MM.1S (cell line): ENCODE measurements at places on chromosomes 16 and 17.
A peak's percentile ranks its signal among the peaks of the same experiment; 100 is the strongest.

DNA sequence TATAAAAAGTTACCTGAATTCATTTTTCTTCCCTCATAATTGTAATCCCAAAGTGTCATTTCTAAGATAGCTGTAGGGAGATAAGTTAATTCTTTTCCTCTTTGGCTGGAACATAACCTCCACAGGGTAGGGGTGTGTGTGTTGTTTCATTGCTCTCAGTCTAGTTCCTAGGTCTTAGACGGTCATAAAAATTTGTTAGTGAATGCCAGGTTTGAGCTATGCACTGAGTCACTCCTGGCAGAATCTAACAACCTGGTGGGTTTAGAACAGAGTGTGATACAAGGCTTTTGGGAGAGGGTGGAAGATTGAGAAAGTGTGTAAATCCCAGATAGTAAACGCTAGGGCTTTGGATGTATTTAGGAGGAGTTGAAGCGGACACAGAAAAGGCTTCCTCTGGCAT lies 894 bp upstream of the PHKG2 start:
- peak; percentile 7 for DNase-seq

DNA sequence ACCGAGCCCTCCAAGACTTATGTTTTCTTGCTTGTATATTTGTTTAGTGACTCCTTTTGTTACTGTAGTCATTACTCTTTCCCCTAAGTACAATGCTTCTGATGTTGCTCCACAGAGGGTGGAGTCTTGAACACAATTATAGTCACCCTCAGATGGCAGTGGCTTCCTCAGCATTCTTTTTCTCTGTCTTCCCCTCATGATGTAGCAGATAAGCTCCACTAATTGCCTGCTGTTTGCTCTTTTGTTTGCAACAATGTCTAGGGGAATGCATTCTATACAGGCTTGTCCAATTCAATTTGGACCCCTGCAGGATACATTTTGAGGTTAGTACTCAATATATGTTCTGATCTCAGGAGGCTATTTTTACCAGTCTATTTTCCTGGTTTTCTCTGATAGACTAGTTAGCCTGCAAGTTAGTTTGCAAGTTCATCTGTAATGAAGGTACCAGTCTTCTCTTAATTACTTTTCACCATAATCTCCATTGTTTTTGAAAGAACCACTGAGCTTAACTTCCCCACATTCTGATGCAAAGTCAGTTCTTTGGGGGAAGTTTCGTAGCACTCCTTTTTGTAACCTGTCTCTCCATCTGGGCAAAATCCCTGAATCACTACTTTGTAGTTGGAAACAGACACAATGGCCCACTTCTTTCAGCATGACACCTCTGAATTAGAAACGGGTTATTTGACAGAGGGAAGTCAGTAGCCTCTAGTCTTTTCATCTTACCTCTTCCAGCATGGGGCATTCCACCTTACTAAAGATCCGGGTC lies 1509.2 kb downstream of the CDH11 start:
- DNase-seq = no peak

- no peak for DNase-seq
These were observed 2.1 kb downstream of the FOXF1 start for GRCh38 chr16:86512301-86512859.

DNA sequence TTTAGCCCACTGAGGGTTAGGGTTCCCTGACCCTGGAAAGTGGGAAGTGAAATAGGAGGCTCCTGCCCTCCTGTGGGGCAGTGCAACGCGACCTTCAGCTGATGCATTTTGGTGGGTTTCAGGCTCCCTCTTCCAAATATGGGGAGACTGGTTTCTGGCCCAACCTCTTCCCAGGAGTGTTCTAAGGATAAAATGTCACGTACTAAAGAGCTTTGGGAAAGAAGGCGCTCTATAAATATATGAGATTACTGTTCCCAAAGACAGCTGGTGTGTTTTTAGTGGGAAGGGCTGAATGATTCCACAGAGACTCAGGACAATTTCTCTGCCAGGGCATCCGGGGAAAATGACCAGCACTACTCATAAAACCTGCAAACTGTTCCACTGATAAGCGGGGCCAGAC lies 9.8 kb downstream of the SLC35B1 start:
- DNase-seq = no peak

- DNase-seq = no peak
These were observed 126.8 kb downstream of the CACNG3 start for GRCh38 chr16:24382762-24383407.

DNA sequence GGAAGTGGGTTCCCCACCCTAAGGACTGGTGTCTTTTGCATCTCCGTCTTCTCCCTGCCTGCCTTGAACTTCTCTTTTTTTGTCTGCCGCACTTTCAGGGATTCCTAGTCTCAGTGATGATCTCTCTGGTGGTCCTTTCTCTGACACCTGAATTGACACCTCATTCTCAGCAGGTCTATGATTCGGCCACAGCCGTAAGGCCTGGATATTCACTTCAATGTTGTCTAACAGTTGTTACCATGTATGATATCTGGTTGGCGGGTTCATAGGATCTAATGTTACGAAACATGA lies 25.1 kb upstream of the SLC47A1 start:
- DNase-seq = no peak

- DNase-seq = no peak
These were observed 1.7 kb upstream of the HSBP1 start for GRCh38 chr16:83806036-83806435.

DNA sequence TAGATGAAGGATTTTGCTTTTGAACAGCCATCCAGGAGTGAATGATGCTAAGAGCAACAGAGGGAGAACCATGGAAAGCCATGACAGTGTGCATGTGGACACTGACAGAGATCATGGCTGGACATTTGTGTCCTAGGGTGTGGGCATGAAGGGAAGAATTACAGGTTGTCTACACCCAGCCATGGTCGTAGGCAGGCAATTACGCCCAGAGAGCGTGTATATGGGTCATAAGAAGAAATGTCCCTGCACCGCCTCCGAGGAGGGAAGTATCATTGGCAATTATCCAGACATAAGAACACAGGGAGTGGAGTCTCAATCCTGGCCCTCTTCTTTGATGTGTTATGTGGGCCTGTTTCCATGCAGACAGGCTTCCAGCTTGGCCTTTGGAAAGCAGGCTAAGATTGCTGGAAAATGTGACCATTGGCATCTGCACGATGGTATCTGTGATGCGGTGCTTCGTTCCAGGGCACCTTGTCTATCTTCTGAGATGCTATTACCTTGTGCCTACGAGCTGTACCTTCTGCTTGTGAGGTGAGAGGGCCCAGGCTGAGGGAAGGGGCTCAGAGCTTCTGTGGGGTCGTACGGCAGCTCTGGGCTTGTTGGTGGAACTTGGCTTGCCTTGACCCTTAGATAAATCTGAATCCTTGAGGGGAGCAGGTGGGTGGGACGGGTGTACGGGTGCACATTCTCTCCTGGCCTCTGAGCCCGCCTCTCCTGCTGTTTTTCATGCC lies 19.8 kb downstream of the RGS9 start:
- DNase-seq = no peak

- no peak for DNase-seq
These were observed 21.6 kb upstream of the BAHCC1 start for GRCh38 chr17:81373536-81374160.

DNA sequence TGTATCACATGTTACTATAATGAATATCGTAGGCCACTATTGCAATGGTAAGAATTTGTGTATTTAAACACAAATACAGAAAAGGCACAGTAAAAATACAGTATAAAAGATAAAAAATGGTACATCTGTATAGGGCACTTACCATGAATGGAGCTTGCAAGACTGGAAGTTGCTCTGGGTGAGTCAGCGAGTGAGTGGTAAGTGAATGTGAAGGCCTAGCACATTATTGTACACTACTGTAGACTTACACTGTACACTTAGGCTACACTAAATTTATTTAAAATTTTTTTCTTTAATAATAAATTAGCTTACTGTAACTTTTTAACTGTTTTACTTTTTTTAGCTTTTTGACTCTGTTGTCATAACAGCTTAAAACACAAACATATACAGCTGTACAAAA lies 42.5 kb downstream of the AKAP10 start:
- no peak for DNase-seq

GRCh38 chr17:28749516-28750177 lies 5.8 kb downstream of the TRAF4 start:
- no peak for DNase-seq

- DNase-seq = no peak
These were observed 18.0 kb upstream of the HOXB9 start for GRCh38 chr17:48644159-48644558.

GRCh38 chr17:64230791-64231408 lies 32.2 kb downstream of the TEX2 start:
- DNase-seq = no peak

- no peak for DNase-seq
These were observed 6.6 kb downstream of the RIPOR1 start for GRCh38 chr16:67535201-67535600.

DNA sequence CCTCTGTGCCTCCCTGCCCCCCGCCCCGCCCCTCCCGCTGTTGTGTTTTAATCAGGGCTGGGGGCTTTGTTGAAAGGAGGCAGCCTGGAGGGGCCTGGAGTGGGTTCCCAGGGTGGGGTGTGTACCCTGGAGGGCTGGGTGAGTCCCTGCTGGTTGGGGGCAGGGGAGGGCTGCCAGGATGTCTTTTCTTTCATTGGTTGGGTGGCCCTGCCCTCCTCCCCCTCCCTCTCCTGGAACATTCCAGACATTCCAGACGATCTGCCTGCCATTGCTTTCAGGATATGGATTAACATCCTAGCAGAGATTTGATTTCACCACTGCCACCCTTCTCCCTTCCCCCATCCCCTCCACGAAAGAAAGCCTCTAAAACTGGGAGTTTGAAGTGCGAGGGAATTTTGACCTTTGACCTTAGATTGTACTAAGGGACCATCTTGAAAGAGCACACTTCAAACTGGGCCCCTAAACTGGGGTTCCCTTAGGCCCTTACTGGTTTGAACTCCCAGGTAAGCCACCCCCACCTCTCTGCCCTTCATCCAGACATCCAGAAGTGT lies 25.3 kb downstream of the IGF2BP1 start:
- DNase-seq = no peak

DNA sequence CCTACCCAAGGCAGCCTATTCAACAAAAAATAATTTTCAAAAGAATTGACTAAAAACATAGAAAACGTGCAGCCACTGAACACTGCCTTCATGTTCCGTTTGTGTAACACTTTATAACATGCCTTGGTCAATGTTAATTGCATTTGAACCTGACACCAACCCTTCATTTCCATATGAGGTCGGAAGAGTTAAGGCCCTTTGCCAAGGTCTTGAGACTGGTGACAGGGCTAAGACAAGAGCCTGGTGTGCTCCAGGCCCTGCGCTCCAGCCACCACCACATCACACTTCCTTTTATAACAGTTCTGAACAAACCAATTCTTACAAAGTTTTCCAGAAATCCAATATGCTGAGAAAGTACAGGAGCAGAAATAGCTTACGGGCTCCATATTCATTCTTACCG lies 4.2 kb downstream of the BBS2 start:
- no peak for DNase-seq

- peak; percentile 9 for DNase-seq
These were observed 358.8 kb upstream of the CDH5 start for GRCh38 chr16:66007717-66008116.

DNA sequence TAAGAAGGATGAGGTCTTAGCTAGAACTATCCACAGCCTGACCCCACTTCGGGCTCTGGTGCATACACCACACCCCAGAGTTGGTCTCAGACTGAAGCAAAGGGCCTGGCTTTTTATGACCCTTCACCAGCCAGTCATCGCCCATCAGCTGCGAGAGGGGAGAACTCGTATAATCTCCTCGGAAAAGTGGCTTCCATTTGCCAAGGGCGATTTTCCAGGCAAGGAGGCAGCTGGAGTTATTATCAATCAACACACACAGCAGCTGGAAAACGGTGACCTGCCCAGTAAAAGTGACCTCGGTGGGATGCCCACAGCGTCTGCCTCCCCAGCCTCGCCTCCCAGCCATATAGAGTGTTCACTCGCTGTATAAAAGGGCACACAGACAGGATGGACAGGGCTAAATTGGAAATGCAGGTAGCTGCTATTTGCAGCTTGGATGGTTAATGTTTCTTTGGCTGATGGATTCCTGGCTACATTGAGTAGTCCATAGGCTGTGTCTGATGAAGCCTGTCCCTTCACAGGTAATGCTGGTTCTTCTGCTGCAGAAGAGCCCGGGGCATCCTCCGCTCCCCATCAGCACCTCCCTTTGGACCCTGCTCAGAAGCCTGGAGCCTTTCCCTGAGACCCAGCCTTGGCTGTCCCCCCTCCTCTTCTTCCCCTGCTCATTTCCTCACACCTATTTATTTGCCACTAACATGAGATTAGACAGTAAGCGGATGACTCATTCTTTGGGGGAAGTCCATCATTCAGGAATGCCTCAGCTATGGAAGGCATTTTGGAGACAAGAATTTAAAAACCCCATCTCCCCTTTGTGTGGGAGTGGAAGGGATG lies 45.7 kb downstream of the TMEM186 start:
- no peak for DNase-seq

DNA sequence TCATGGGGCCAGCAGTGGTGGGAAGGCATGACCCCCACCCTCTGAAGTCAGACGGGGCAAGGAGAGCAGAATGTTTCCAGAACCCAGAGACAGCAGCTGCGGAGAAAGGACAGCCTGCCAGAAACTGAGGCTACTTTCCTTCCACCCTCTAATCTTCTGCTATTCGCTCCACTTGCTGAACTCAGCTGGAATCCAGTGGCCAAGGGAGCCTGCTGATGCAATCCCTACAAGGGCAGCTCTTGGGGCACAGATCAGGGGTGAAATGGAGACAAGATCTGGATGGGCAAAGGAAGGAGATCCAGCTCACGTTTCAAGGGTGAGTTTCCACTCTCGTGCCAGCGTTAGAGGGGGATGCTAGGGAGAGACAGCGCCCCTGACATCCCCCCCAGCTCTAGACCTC lies 479.1 kb downstream of the SLC39A11 start:
- DNase-seq = no peak

- DNase-seq = no peak
These were observed 388.3 kb downstream of the CA10 start for GRCh38 chr17:51770027-51770759.

DNA sequence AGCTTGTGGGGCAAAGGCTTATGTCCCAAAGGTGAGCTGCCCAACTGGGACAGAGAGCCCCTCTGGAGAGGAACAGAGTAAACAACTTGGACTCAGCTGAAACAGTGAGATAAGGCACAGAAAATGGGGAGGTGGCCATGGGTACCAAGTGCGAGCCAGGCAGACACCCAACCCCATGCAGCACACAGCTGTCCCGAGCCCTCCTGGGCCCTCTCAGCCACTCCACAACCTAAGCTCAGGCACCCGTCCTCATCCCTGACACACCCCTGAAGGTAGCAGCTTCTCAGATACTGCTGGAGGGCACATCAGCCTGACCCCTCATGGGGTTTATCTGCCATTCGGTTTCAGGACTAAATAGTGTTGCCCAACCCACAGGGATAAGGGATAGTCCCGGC lies 4.8 kb upstream of the GFOD2 start:
- no peak for DNase-seq

- DNase-seq = no peak
These were observed 28.0 kb downstream of the ZCCHC14 start for GRCh38 chr16:87464691-87465300.

GRCh38 chr17:27888945-27889344 lies 4.2 kb downstream of the LYRM9 start:
- no peak for DNase-seq

DNA sequence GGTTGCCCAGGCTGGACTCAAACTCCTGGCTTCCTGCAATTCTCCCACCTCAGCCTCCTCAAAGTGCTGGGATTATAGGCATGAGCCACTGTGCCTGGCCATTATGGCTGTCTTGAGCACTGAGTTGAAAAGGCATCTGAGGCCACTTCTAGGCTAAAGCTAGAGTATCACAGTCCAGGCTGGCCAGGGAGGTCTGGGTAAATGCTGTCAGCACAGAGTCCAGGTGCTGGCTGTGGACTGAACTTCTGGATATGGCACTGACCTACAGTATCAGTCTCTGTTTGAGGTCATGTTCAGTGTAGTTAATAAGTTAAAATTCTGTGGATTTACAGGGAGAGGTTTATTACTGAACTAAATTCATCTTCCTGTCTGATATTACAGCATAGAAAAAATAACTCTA lies 222.5 kb upstream of the TOM1L1 start:
- no peak for DNase-seq
